AG09319 (cell line): ENCODE measurements at places on chromosomes 5 and 9.
A peak's percentile ranks its signal among the peaks of the same experiment; 100 is the strongest.

DNA sequence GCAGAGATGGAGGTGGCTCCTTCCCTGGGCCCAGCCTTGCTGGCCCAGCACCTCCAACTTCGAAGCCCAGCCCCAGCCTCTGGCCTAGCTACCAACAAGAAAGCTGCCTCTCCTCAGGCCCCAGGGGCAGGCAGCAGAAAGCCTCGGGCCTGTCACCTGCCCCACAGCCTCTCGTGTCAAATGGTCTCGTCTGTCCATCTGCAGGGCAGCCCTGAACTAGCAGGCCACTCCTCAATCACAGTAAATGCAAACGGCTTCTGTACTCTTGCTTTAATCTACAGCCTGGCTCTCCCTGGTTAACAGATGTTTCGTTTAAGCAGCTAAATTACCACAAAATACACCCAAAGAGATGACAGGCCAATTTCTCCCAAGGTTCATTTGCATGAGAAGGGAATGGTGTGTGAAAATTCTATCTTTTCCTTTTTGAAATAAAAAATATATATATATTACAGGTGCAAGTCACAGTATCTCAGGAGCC lies 21.5 kb downstream of the VAV2 start:
- no peak for DNase-seq

- DNase-seq = no peak
These were observed 132.2 kb downstream of the FBXO4 start for GRCh38 chr5:42057254-42057690.

GRCh38 chr5:151947931-151948608 lies 23.4 kb upstream of the GLRA1 start:
- DNase-seq = no peak

GRCh38 chr9:38690574-38690973 lies 29.4 kb downstream of the FAM240B start:
- no peak for DNase-seq

GRCh38 chr9:32991897-32992594 lies 9.4 kb downstream of the APTX start:
- no peak for DNase-seq

DNA sequence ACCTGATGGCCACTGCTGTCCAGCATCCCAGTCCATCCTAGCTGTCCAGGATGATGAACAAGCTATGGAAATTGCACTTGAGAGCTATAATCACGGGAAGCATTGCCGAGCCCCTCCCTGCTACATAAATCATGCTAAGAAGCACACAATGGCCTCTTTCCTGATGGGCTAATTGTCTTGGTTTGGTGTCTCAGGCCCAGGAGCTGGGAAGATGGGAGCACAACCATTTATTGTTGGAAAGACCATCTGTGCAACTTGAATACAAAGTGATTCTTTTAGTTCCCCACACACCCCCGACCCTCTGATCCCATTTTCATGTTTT lies 80.4 kb downstream of the RGS3 start:
- DNase-seq = no peak

- peak; percentile 7 for DNase-seq
These were observed 195.9 kb downstream of the RFK start for GRCh38 chr9:76198336-76198735.

DNA sequence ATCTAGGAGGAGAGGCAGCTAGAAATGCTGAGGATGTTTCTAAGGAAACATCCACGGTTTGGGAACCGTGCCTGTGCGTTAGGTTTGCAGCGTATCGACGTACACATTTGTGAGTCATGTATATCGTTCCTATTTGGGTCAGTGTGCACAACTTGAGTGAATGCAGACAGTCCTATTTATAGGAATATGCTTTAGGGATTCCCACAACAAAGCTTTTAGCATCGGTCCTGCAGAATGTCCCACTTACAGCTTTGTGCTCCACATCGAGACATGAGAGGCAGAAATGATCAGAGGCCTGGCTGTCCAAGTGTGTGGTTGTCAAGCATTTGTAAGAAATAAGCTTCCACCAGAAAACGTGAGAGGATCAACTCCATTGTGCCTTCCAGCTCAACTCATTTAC lies 1282.7 kb upstream of the WWC1 start:
- DNase-seq = no peak

DNA sequence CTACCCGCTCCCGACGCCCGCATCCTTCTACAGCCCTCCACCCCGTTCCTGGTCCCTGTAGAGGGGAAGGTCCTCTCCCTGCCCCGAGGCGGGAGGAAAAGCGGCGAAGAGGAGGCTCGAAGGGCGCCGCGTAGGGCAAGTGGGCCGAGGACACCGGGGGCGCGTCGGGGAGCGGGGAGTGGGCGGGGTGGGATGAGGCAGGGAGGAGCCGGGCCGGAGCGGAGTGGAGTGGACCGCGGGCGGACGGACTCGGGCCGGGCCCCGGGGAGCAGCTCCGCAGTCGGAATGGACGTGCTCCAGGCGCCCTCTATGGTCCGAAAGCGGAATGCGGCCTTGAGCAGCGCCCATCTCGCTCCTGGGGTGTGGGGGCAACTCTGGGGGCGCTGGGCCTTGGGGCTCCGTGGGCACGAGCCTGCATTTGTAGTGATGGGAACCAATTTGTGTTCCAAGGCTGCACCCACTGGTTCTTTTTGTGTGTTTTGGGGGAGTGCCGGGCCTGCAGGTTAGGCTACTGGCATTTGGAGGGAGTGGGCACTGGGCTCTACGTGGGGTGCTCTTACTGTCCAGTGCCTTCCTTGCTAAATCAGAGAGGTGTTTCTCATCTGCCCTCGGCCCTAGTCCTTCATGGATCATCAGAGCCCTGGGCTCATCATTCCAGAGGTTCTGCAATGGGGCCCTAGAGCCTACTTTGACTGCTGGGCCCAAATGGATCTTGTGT lies 7.3 kb downstream of the IRX1 start:
- no peak for DNase-seq

DNA sequence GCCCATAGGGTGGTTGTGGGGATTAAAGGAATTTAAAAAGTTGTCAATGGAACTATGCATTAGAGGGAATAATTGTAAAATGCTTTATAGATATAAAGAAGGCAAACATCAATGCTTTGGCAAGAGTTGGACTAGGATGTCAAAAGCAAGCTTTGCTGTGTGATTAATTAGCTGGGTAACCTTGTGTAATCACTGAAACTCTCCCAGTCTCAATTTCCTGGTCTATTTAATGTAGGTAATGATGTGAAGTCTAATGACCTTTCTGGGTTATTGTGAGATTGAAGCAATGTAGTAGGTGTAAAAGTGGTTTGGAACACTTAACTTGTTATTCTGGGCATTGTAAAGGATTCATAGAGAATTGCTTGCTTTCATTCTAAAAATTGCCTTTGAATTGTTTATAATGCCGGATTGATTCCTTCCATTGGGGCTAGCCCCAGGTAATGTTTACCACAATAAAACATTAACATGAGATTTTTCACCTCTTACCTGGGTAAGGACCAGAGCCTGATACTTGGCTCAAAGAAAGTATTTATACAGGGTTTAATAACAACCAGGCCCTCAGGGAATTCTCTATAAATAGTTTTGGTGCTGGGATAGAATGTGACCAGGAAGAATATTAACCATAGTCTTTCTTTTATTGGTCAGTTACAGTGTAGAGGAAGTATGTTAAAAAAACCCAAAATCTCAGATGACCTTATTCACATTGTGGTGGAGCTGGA lies 30.0 kb upstream of the CLINT1 start:
- DNase-seq = no peak

- DNase-seq = no peak
These were observed 19.0 kb downstream of the CMBL start for GRCh38 chr5:10288592-10289219.

GRCh38 chr9:90802386-90802985 lies 867 bp downstream of the SYK start:
- no peak for DNase-seq

DNA sequence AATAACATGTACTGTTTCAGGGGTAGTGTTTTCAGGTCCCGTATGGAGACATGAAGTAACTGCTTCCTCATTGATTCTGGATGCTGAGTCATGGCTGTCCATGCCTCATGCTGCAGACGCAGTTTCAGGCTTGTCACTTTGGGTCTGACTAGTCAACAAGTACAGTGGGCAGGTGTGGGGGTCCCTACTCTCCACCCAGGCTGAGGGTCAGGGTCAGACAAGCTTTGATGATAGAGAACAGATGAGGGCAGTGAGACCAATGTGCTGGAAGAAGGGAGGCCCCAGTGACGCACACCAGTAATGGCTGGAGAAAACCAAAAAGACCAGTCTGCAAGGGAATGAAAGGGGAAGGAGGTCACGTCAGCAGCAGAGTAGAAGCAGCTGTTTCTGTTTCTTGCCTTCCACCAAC lies 80.0 kb upstream of the NFIL3 start:
- DNase-seq = no peak

DNA sequence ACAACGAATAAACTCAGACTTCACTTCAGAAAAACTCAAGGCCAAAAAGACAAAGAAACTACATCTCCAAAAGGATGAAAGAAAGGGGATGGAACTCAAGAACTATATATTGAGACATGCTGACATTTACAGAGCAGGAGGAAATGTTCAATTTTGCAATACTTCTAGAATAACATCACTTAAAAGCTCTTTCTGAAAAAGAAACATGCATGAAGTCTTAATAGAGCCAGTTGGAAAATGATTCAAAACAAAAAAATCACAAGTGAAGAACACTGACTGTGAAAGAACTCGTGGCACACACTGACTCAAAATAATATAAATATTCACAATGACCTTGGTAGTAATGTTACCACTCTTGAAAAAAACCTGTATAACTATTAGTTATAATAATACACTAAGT lies 267.8 kb upstream of the NREP start:
- DNase-seq = no peak

- DNase-seq = peak; percentile 24
These were observed 32.5 kb downstream of the TENT4A start for GRCh38 chr5:6745706-6746222.

DNA sequence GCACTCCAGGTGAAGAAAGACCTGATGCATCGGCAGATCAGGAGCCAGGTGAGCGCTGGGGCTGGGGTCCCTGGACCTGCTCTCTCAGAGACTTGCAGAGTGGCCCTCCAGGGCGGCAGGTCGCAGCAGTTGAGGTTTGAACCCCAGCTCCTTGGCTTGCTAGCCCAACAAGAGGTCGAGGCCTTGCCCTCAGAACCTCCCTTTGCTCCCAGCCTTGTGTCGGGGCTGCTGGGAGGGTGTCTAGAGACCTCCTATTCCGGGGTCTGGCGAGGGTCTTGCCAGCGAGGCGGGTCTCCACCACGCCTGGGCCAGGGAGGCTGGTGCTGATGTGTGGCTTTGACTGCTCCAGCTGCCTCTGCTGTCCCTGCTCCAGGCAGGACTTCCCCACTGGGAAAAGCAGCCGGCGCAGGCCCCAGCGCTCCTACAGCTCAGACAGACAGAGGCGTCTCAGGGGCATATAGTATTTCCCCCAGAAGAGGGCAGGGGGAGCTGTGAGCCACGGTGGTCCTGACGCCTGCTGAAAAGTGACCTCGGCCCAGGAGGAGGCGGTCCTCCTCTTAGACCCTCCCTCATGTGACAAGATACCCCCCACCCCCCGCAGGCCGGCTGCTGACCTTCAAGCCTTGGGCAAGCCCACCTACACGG lies 38.3 kb downstream of the LRSAM1 start:
- DNase-seq = no peak

DNA sequence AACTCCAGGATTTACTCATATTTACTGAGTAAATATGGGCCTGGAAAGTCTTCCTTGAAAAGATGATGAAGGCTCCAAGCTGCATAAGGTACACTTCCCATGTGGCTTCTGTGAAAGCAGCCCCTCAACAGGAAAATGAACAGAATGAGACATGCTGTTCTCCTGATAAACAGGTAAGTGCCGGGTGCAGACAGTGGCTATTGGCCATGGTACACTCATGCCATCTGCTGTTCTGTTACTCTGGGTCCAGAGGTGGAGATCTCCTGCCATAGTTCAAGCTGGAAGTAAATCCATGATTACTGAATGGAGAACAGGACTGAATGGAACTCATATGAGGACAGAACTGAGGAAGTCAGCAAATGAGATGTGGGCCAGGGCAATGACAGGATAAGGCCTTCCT lies 103.6 kb downstream of the SLIT3 start:
- DNase-seq = no peak

GRCh38 chr9:38022995-38023394 lies 46.0 kb downstream of the SHB start:
- no peak for DNase-seq

DNA sequence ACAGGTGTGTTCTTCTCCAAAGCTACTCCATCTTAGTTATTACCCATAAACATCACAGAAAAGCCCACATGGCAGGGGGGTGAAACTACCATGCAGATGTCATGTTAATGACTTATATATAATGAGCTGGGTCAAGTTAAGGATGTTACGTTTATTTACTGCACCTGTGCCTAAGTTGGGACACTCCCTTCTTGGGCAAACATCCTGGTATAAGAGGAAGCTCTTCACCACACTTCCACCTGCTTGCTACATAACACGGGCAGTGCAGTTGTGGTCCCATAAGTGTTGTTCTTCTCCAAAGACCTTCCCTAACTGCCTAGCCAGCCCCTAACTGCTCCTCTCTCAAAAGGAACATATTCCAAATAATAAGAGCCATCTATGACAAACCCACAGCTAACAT lies 9.3 kb upstream of the ZCCHC9 start:
- DNase-seq = no peak

DNA sequence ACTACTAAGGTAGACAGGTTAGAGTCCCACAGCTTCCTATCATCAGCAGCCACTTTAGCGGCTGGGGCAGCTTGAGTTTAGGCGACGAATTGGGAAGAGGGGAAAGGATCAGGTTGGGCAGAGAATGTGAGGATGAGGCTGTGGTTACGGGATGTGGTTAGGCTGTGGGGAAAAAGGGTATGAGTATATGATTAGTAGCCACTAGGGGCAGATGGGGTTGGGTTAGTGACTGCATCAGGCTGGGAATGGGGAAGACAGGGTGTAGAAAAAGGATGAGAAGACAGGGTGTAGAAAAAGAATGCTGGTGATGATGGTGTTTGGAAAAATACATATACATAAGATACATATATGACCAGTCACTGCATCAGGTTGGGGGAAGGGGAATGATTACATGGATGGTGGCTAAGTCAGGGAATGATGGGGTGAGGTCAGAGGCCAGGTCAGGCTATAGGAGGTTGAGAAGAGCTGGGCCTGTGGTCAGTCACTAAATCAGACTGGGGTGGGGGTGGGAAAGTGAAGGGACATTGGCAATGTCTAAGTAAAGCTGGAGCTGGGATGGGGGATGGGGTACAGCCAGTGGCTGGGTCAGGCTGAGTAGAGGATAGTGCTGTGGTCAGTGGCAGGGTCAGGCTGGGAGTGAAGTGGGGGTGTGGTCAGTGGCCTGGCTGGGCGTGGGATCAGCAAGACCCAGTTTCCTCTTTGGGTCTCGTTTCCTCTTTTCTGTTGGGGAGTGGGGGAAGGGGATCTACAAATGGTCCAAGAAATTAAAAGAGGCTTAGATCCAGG lies 2.1 kb downstream of the TLN1 start:
- DNase-seq = peak; percentile 65

- DNase-seq = no peak
These were observed 450.9 kb upstream of the ZNF608 start for GRCh38 chr5:125197321-125197720.

- DNase-seq = no peak
These were observed 10.6 kb downstream of the HMCN2 start for GRCh38 chr9:130276121-130276520.

DNA sequence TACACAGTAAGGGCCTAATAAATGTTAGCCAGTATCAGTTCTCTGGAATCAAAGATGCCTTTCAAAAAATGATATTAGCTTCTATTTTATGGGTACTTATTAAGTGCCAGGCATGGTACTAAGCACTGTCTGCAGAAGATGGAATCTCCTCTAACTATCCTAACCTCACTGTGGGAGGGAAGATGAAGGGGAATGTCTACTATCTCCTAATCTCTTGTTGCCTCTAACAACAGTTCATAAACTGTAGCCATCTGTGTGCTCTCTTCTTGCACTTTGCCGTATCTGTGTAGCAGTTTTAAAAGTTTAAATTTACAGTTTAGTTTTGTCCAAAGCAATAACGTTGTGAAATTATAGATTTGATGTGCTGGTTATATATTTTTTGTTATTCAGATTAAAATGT lies 99.6 kb upstream of the CCDC112 start:
- no peak for DNase-seq
